ENCODE measurements at places on chromosomes 6 and 20. TPM values are rescaled to one million over a fixed set of nuclear protein-coding genes. Genes with fewer than 3 reads are reported as not detected.
A peak's percentile ranks its signal among the peaks of the same experiment; 100 is the strongest.

- no peak for DNase-seq
Observed at GRCh38 chr6:89989742-89990141, 95.5 kb downstream of the GJA10 start.

- DNase-seq, result no peak
Observed at GRCh38 chr6:152099446-152100182, 292.1 kb downstream of the ESR1 start.

- no peak for DNase-seq
Observed at GRCh38 chr20:56299362-56299761, 50.8 kb downstream of the MC3R start.

GRCh38 chr6:127267646-127268625 lies 1.3 kb downstream of the RNF146 start:
- no peak for DNase-seq

DNA sequence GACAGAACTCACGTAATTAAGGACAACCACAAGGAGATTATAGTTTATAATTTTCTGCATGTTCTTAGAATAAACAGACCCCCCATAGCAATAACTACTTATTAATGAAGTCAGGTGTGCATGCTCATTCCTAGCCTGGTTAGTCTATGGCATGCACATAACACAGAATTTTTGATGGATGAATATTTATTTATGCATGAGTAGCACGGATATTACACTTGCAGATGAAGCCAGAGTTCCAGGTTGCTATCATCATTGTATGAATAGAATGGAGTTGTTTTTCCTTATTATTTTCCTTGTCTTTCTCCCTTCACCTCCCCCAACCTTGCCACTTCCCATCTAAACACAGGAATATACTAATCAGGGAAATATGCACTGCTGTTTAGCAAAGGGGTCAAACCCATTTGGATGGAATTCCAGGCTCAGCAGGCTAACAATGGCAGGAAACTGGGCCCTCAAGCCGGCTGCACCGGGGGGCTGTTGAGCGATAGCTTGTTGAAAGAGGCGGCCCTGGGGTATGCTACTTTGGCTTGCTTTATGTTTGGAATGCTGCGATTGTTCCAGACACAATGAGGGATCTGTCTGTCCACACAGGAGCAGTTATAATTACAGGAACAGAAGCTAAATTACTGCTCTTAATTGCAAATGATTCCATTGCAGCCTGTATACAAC lies 112.6 kb downstream of the TMEM170B start:
- peak; percentile 81 for DNase-seq

The MC3R gene
- total RNA-seq, result not detected

The SOX12 gene
- total RNA-seq, result 64.7 TPM

All from endothelial cell (in vitro differentiated cells).